ENCODE measurements at places on chromosomes 3 and 15.

GRCh38 chr15:39465843-39466749, 114.8 kb upstream of the THBS1 start:
- DNase-seq = no peak

- DNase-seq = no peak
Observed at GRCh38 chr15:26438718-26439117, 334.1 kb downstream of the GABRB3 start.

GRCh38 chr15:80444680-80445251, 40.6 kb downstream of the ARNT2 start:
- no peak for DNase-seq

DNA sequence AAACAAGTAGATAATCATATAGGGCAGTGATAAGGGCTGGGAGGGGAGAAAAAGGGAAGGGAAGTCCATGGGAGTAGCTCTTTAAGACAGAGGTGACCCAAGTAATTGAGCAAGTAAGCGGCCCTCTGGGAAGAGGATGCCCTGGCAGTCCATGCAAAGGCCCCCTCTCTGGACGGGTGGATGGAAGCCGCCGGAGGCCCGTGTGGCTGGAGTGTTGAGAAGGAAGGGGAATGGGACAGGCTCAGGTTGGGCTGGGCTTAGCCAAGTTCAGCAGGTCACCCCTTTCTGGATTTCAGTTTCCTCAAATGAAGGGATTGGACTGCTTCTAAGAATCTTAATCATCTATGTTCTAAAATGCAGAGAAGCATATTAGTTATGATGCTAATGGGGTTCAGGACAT, 32.4 kb upstream of the TRPM1 start:
- DNase-seq = no peak

GRCh38 chr3:150755902-150756301, 7.1 kb downstream of the SIAH2 start:
- DNase-seq = no peak

- DNase-seq = no peak
Observed at GRCh38 chr15:99721104-99721778, 12.0 kb downstream of the LYSMD4 start.

DNA sequence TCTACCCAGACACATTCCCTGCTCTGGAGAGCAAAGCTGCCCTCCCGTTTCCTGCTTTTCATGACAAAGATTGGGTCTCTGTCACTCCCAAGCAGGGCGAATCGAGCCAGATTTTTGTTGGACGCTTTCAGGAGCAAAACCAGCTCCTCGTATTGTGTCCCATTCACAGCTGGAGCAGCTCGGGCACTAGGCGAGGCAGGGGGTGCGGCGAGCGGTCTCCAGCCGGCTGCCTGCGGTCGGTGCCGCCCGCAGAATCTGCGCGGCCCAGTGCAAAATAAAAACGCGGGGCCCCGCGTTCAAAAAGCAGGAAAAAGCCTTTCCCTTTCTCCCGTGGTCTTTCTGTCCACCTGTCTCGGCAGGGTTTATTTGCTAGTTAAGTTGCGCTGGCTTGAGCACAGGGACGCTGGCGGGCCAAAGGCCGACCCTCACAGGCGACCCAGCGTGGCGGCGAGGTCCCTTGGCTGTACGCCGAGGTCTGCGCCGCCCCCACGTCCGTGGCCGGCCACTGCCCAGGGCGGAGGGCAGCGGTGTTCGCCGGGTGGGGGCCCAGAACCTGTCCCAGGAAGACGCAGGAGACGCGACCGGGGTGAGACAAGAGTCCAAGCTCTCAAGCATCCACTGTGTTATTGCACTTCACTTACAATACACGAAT, 71.2 kb downstream of the CYP19A1 start:
- DNase-seq = no peak

- DNase-seq = no peak
Observed at GRCh38 chr15:95497634-95498033, 832.9 kb upstream of the NR2F2 start.

DNA sequence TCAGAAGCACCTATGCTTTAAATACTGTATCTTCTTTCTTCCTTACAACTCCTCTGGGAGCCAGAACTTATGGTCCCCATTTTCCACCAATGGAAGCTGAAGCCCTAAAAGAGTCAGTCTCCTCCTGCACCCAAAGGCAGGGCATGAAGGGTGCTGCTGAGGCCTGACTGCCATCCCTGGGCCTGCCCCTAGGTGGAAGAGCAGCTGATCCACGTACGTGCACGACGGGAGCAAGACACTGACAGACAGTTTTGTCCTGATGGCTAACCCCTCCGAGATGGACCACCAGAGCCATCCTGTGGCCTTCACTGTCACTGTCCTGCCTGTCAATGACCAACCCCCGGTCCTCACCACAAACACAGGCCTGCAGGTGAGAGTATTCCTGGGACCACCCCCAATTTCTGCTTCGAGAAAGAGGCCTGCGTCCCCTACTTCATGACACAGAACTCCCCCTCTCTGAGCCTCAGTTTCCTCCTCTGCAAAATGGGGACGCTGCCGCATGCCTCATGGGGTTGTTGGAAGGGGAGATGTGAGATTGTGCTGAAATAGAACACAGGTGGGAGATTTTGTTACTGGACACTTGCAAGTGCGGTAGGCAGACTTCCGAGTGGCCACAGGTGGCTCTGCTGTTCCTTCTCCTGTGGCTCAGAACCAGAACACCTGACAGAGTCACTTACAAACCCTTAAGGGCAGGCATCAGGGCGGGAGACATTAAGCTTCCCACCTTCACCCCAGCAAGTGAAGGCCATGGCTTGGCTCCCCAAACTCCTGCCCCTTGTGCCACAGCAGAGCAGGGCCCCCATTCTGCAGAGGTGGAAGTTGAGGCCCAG, 175.4 kb downstream of the TBC1D2B start:
- DNase-seq = no peak

DNA sequence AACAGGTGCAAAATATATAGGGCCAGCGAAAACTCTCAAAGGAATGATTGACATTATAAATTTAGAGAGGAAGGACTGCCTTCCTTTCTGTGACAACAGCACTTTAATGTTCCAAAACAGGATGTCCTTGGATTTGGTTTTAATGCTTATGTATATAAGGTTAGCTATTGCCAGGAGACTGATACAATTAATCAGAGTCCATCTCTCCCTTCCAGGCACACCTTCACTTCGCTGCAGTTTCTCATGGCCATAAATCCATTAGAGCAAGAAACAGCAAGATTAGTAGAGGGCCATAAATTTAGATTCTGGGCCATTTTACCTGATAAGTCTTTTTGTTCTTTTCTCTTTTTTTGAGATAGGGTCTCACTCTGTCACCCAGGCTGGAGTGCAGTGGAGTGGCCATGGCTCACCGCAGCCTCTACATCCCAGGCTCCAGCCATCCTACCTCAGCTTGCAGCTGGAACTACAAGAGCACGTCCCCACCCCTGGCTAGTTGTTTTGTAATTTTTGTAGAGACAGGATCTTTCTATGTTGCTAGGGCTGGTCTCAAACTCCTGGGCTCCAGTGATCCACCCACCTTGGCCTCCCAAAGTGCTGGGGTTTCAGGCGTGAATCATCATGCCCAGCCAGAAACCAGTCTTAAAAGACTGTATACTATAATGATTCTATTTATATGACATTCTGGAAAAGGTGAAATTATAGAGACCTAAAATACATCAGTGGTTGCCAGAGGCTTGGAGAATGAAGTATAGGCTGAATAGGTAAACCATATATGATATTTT, 15.7 kb upstream of the TFRC start:
- DNase-seq = no peak

All from NCI-H1694 (cell line).